ENCODE measurements at places on chromosomes 5 and 9.

DNA sequence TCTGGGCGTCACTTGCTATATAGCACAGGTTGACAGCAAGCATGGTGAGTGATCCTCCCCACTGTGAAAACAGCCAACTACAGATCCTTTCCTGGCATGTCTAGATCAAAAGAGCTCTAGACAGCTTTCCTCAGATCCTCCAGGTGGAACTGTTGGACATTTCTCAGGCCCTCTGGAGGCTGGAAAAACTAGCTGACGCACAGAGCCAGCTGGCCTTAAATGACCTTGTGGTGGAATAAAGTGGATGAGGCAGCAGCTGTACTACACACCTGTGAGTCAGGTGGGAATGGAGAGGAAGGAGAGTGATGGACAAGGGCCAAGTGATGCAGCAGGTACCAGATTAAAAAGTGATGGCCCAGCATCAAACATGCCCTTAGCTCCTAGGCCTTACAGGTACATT lies 172.7 kb downstream of the TRIM32 start:
- DNase-seq, result no peak

DNA sequence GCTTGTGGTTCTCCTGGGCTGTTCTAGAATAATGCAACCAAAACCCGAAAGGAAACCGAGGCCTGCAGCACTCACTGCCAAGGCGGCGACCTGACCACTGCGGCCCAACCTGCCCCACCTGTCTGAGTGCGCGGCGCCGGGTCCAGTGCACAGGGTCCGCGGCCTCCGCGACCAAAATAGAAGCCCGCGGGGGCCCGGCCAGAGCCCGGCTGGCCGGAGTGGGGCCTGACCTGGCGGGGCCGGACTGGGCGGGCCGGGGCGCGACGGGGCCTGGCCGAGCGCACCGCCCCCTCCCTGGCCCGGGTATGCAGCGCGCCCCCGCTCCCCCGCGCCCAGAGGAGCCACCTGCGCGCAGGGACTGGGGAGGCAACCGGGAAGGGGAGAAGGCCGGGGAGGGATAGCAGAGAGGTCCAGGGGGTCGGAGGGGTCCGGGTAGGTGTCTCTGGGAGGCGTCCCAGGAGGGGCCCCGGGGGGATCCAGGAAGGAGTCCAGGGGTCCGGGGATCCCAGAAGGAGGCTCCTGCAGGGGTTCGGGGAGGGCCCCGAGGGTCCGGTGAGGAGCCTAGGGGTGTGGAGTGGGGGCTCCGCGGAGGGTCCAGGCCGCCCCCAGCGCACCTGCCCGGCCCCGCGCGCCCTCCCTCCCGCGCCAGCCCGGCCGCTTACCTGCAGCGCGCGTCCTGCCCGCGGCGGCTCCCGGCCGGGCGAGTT lies 503 bp downstream of the SEMA4D start:
- no peak for DNase-seq

- DNase-seq, result no peak
Observed at GRCh38 chr9:8655071-8655470, 855.5 kb upstream of the DMAC1 start.

DNA sequence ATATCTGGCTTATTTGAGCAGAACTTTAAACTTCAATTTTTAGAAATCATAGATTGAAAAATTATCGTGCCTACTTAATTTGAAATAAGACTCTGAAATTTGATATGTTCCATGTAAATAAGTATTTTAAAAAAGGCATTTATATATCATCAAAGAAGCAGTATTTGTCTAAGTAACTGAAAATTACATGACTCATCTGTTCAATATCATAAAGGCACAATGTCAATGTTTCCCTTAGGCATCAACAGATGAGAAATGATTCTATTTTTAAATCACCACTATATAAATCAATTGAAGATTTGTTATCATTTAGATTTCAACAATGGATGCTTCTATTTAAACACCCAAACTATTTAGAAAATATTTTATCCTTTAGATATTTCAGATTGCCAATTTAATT lies 142.9 kb upstream of the POU5F2 start:
- DNase-seq, result no peak

GRCh38 chr5:176352116-176352878 lies 9.3 kb downstream of the KIAA1191 start:
- no peak for DNase-seq

GRCh38 chr5:53943938-53944337 lies 366.4 kb downstream of the ARL15 start:
- no peak for DNase-seq

DNA sequence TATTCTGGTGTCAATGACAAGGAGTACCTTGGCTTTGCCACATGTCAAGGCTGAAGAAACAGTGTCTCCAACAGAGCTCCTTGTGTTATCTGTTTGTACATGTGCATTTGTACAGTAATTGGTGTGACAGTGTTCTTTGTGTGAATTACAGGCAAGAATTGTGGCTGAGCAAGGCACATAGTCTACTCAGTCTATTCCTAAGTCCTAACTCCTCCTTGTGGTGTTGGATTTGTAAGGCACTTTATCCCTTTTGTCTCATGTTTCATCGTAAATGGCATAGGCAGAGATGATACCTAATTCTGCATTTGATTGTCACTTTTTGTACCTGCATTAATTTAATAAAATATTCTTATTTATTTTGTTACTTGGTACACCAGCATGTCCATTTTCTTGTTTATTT lies 19.8 kb downstream of the CD274 start:
- DNase-seq, result no peak

DNA sequence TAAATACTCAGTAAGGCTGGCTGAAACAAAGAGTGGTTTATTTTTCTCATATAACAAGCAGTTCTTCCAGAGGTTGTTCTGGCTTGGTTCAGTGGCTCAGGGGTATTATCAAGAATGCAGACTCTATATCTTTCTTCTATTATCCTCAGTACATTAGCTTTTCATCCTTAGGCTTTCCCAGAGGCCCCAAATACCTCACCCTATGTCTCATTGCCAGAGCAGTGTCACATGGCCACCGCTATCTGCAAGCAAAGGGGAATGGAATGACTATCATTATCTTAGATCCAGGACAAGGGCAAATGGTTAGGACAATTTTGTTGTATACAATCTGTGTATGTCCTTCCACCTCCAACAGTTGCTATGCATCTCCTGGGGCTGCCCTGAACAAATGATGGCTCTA lies 69.0 kb upstream of the SNX2 start:
- no peak for DNase-seq

- DNase-seq, result no peak
Observed at GRCh38 chr9:68493958-68494577, 46.6 kb downstream of the TMEM252 start.

DNA sequence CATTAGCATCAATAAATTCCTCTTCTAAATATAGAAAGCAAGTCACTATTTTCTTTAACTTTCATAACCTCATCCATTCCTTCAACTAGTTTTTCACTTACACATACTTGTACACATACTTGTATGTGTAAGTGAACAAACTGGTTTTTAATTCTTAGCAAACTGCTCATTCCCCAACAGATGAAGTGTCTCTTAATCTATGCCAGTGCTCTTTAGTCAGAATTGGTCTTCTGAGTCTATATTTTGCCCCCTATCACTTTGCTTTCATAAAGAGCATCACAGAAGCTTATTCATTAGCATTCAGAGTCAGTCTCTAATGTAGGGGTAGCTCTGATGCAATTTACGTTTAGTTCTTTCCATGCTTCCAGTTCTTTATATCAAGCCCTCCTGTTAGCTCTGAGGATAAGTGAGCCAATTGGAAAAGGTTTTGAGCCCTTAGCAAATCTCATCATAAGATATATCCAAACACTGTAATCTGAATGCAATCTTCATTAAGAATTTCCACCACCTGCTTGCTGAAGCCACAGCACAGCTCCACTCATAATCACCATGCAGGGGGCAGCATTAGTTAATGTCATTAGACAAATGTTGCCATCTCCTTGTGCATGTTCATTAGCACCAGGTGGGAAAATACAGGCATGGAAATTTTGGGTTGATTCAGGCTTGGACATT lies 178.5 kb upstream of the SLC24A2 start:
- DNase-seq, result no peak

- DNase-seq, result no peak
Observed at GRCh38 chr5:90741022-90741564, 182.5 kb downstream of the ADGRV1 start.

- DNase-seq, result no peak
Observed at GRCh38 chr5:148499452-148499851, 115.7 kb downstream of the FBXO38 start.

DNA sequence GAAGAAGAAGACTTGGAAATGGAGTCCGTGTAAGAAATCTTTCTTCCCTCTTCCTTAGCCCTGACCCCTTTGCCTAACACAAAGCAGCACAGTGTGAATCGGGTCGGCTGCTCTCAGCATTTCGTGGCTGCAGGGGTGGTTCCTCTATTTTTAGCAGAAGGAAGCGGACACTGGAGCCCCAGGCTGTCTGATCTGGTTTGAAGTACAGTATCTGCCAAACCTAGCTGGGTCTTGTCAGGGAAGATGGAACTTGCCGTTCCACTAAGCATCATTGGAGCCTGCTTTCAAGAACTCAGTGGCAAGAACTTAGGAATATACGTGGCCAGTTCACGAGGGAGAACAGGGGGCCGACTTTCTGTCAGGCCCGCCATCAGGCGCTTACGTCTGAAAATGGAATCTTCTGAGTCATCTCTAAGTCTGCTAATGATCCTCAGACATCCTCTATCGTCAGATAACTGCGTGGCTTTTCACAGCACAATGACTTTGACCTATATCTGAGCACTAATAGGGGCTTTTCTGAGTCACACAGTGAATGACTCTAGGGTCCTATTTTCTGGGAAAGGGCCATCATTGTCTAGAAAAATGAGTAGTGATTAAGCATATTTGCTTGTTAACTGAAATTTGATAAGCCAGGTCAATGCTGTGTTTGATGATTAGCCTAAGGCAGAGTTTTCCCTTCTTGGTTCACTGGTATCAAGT lies 43.3 kb upstream of the NCS1 start:
- DNase-seq, result peak; percentile 97

GRCh38 chr5:58983526-58984452 lies 400.9 kb downstream of the RAB3C start:
- no peak for DNase-seq

DNA sequence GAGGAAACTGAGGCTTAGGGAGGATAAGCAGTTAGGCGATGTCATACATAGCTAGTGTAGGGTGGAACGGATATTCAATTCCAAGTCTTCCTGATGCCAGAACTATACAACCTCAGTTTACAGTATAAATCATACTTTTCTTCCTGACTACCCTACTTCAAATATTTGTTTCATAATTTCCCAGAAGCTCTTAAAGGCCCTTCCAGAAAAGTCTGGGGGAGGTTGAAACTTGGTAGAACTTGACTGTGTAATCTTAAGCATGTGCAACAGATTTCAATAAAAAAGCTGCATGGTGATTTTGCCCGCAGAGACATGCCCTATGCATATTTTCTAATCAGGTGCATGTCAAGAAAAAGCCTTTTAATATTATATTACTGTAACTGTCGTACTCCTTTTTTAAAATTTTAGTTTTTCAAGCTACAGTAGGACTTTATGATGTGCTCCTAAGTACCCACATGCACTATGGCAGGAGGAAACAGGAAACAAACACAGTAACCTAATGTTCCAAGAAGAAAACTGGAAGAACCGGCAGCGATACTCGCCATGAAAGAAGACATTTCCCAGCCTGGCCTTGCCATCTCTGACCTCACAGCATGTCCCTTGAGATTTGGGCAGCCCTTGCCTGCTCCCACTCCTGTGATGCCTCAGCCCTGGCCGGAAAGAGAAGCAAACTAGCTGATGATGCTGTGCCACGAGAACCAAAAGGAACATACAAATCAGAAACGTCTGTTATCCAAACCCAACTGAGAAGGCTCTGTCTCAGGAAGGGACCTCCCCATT lies 266.0 kb downstream of the EFNA5 start:
- no peak for DNase-seq

GRCh38 chr5:98750693-98751092 lies 22.8 kb upstream of the RGMB start:
- DNase-seq, result no peak

DNA sequence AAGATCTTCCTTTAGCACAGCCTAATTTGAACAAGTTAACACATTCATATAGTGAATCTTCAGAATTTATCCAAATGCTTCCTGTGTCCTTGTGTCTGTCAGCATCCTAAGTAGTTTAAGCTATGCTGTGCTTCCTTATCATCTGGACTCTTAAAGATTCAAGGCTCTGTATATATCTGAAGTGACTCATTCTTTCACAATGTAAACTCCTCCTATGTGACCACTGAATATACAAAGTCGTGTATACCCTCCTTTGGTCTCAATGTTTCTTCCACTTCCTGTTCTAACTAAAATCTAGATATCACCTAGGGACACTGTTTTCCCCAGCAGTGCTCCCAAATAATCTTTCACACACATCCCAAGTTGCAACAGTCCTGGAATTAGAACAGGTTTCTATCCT lies 935.7 kb upstream of the NUDT12 start:
- peak; percentile 27 for DNase-seq

GRCh38 chr5:137629646-137630045 lies 106.2 kb downstream of the KLHL3 start:
- DNase-seq, result peak; percentile 28

- DNase-seq, result no peak
Observed at GRCh38 chr5:96236051-96236450, 197.0 kb downstream of the PCSK1 start.

GRCh38 chr5:131394128-131394527 lies 130.3 kb downstream of the CDC42SE2 start:
- peak; percentile 72 for DNase-seq

- no peak for DNase-seq
Observed at GRCh38 chr5:75601567-75601966, 9.7 kb upstream of the ANKDD1B start.

DNA sequence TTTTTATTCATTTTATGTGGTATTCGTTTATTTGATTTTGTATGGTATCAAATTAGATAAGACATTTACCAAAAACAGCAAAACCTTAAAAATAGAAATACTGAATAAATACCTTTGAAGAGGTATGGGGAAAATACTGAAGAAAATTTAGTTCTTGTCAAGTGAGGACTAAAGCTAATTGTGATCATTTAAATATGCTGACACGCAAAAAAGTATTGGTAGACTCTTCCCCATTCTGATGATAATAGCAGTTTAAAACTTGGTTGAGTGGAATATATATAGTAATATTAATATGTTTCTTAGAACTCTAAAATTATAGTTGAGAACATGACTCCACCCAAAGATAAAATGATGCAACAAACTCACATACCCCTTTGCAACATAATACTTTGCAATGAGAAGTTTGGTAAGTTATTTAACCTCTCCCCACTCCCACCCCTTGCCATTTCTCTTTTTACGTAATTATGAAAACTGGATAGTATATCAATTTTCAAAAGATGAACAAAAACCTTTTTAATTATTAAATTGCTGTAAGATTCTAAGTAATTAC lies 30.1 kb upstream of the SNX24 start:
- DNase-seq, result no peak

DNA sequence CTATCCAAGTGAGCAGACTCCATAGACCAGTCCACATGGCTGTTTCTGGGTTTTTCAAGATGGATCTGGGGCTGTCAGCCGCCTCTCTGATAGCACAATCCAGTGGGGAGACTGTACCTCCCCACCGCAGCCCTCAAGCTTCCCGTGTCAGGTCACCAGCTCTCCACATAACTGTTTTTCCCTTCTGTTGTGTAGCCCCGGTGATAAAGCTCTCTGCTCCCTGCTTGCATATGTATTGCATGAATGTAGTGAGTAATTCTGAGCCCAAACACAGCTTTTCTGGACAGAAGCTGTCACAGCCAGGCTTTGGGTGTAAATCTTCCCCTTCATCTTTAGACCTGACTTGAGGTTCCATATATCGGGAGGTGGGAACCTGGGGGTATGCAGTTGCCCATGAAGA lies 23.1 kb upstream of the CFAP157 start:
- DNase-seq, result no peak

GRCh38 chr9:134626571-134627416 lies 14.8 kb upstream of the COL5A1 start:
- no peak for DNase-seq

- DNase-seq, result no peak
Observed at GRCh38 chr5:13574574-13574973, 369.9 kb downstream of the DNAH5 start.

GRCh38 chr9:134660407-134660806 lies 18.8 kb downstream of the COL5A1 start:
- DNase-seq, result no peak

Measured in RCC 7860 (cell line).